RCC 7860 (cell line): ENCODE measurements at places on chromosomes 6 and 20.

DNA sequence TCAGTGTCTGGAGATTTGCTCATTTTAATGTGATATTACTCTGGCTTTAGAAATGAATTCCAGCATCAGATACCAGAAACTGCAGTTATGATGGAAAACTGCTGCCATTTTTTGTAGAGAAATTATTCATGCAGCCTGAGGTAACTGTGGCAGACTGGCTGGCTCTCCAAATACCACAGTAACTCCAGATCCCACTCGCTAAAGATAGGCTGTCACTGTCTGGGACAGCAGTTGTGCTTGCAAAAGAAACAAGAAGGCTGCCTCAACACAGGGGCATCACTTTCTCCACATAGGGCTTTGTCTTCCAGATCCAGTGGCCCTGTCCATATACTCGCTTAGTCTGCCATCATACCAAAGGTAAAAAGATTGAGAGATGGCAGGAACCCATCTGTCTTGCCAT is 52.7 kb downstream of the FAM184A start:
- no peak for DNase-seq

DNA sequence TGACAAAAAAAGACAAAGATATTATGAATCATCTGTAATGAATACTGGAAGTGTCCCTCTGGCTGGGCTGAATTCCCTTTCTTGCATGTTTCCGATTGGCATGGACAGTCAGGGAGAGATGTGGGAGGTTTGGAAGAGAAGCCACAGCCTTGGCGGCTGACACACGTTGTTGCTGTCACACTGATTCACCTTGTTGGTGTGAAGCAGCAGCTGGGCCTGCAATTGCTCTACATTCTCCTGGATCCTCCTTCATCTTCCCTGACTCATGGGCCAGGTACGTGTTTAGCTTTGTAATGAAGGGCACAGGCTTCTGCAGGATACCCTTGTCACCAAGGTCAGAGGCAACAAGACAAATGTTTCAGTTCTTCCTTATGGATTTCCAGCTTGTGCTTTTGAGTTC is 13.4 kb upstream of the SMIM8 start:
- DNase-seq = peak; percentile 46

GRCh38 chr6:111829581-111829980 is 43.7 kb downstream of the FYN start:
- no peak for DNase-seq

GRCh38 chr6:54366667-54367327 is 58.6 kb downstream of the TINAG start:
- DNase-seq = peak; percentile 10

- DNase-seq = no peak
Observed at GRCh38 chr6:151412909-151413308, 21.6 kb upstream of the ZBTB2 start.

GRCh38 chr20:38748097-38748860 is at the start of gene ACTR5:
Gene ACTR5 (plus strand): TSS chr20:38748460. CDS start chr20:38748479, 19 bp downstream.
- peak; percentile 80 for DNase-seq

GRCh38 chr6:81875782-81876293 is 123.4 kb upstream of the TENT5A start:
- no peak for DNase-seq

GRCh38 chr6:66735106-66735890 is 1028.3 kb upstream of the EYS start:
- DNase-seq = no peak

DNA sequence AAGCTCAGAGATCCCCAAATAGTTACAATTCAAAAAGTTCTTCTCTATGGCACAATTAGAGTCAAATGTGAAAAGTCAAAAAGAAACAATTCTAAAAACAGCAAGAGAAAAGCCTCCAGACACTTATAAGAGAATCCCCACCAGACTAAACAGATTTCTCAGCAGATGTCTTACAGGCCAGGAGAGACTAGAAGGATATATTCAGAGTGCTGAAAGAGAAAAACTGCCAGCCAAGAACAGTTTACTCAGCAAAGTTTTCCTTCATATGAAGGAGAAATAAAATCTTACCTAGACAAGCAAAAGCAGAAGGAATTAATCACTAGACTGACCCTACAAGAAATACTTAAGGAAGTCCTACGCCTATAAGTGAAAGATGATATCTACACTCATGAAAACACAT is 176.1 kb upstream of the OPRM1 start:
- no peak for DNase-seq

GRCh38 chr20:22861990-22862389 is 173.1 kb upstream of the SSTR4 start:
- DNase-seq = no peak
